SHP77 treated with DMSO at 0.1 percent for 48 hours (cell line): ENCODE measurements at places on chromosomes 4 and X.
A peak's percentile ranks its signal among the peaks of the same experiment; 100 is the strongest.

- no peak for DNase-seq
These were observed 118.0 kb downstream of the IRF2 start for GRCh38 chr4:184356366-184356765.

DNA sequence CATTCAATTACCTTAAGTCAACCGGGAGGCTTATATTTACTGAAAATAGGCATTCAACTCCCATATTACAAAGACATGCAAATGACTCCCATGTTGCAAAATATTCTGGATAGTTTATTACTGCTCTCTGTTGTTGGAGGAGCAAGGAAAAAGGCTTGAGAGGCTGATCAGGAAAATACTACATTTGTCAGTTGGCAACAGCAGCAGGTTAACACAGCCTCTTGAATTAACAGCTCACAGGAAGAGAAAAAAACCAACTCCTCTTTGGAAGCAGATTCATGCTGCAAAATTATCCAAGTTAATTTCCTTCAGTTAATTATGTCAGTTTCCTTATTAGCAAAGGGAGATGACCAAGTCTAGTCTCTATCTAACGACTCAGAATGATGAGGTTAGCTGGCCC, 238.9 kb downstream of the MAML3 start:
- no peak for DNase-seq

GRCh38 chr4:73653695-73654106, 33.5 kb upstream of the RASSF6 start:
- DNase-seq: peak; percentile 76

DNA sequence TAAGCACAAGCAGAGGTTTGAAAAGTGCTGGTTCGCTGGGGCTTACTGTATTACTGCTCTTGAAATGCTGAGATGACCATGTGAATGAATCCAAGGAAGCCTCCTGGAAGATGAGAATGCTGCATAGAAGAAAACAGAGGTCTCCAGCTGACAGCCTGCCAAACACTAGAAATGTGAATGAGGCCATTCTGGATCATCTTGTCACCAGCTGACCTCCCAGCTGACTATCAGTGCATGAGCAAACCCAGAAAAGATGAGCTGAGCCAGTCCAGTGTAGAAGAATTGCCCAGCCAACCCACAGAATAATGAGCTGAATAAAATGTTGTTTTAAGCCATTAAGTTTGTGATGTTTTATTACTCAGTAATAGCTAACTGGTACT, 49.1 kb upstream of the DYNLT3 start:
- no peak for DNase-seq

- no peak for DNase-seq
These were observed 648 bp downstream of the GRK4 start for GRCh38 chr4:2963966-2964471.

GRCh38 chr4:21002286-21002685, 302.0 kb downstream of the PACRGL start:
- DNase-seq: no peak

- DNase-seq: no peak
These were observed 411.9 kb downstream of the TRIML1 start for GRCh38 chr4:188551156-188551555.

DNA sequence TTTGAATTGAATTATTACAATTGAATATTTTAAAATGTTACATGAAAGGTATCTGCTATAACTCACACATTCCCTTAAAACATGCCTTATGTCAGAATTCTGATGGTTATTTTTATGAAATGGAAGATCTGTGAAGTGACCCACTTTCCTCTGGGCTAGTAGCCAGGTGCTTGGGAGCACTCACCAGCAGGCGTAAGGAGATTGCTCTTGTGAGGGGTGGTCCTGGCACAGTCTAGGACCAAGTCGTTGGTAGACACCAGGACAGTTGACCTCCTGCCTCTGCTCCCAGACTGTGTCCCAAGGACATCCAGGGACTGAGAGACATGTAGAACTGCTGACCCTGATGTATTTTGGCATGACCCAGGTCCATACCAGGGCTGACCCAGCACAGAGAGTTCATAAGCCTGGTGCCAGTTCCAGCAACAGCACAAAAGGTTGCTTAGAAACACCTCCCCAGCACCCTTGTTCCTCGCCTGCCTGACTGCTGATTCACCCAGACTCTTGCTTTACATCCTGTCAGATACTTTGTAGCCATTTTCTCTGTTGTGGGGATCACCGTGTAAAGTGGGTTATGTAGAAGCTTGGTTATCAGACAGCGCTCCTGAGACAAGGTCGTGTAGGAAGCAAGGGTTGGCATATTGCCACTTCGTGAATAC, 48.5 kb downstream of the NELFA start:
- DNase-seq: no peak

DNA sequence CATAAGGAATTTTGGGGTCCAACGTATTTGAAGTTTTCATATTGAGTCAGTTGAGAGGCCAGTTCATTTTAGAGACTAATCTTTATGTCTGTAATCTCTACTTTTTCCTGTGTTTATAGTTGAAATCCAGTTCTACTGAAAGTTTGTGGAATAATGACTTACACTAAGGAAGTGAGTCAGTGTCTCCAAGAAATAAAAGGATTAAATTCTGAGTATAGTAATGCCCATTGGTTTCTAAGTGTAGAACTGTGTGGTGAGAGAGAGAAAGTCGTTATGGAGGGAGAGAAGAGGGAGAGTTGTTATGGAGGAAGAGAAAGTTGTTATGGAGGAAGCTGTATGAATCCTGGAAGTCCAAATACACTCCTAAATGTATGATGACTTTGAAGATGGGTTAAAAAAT, 264.6 kb upstream of the HAND2 start:
- DNase-seq: no peak

GRCh38 chr4:15343581-15343980, 84.3 kb upstream of the C1QTNF7 start:
- no peak for DNase-seq

DNA sequence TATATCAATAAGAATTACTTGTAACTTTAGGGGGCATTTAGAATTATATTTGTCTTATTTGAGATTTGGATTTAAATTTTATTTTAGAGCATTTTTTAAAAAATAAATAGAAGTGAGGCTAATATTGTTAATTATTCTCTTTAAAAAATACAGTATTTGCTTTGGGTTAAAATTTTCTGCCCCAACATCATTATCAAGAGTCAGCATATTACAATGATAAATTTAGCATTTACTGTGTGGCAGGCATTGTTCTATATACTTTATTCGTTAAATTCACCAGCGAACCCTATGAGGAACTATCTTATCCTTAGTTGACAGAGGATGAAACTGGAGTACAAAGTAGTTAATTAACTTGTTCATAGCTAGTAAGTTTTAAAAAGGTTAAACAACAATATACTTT, 34.0 kb downstream of the UBE2K start:
- no peak for DNase-seq

- DNase-seq: no peak
These were observed 34.8 kb upstream of the MUC7 start for GRCh38 chr4:70437197-70437596.

GRCh38 chr4:20253283-20253734, 1.6 kb downstream of the SLIT2 start:
- no peak for DNase-seq

- no peak for DNase-seq
These were observed 98.5 kb upstream of the ETNPPL start for GRCh38 chr4:108861334-108861733.

GRCh38 chrX:137363559-137363958, 202.4 kb upstream of the ZIC3 start:
- DNase-seq: no peak

DNA sequence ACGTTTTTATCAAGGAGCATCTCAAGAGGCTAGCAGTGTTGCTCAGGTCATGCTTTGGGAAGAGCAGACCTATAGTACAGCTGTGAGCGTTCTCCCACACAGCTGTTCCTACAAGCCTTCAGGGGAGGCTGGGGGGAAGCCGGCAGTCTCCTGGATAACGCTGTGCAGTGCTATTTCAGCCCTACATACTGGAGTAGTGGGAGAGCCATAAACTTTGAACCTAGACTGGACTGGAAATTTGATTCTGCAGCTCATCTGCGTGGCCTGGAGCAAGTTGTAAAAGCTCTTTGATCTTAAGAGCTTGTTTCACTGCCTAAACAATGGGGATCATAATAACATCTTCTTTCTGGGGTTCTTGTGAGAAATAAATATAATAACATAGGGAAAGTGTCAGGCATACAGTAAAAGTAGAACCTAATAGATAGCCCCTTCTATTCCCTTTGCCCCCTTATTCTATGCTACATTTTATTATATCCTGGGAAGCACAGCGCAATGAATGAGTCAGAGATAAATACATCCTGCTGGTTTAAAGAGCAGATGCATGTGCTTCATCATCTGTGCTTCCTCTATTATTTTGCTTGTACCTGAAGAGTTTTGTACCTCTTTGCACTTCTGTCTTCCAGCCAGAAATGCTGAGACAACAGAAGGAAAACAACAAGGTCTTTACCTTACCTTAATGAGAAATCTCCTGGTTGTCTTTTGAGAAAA, 14.7 kb upstream of the AMBN start:
- no peak for DNase-seq

DNA sequence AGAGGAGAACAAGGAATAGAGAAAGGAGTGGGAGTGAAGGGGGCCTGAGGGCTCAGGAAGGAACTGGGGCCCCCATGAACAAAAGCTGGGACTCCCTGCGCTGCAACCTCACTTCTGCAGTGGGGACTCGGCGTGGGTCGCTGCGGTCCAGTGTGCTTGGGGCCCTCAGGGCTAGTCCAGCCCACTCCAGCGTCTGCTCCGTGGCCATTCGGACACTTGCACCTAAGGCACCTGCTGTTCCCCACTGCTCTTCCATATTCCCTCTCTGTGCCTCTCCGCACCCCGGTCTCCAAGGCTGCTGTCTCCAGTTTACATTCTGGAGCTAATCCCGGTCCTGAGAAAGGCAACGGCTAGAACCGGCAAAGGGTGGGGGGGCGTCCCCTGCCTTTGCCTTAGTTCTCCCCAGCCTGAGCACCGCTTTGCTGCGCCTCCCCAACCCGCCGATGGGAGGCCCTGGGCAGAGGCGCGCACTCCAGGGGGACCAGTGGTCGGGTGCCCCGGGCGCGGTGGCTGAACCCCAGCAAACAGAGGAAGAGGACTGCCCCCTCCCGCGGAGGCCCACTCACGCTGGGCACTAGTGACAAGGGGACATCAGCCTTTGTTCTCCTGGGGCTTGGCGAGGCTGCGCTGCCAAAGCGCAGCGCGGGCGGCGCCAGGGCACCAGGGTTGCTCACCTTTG, 327.7 kb upstream of the F9 start:
- no peak for DNase-seq

- DNase-seq: peak; percentile 13
These were observed 347.5 kb downstream of the NKX6-1 start for GRCh38 chr4:84151574-84151973.

- no peak for DNase-seq
These were observed 326.7 kb downstream of the STK32B start for GRCh38 chr4:5378002-5378401.

GRCh38 chr4:163755013-163755412, 260.5 kb downstream of the TMA16 start:
- DNase-seq: no peak

- no peak for DNase-seq
These were observed 1199.1 kb downstream of the ADGRL3 start for GRCh38 chr4:62399242-62399641.

- no peak for DNase-seq
These were observed 14.5 kb upstream of the CCSER1 start for GRCh38 chr4:90112715-90113114.

- no peak for DNase-seq
These were observed 181.0 kb downstream of the CHRDL1 start for GRCh38 chrX:110614596-110614995.

- no peak for DNase-seq
These were observed 83.0 kb downstream of the HTRA3 start for GRCh38 chr4:8352368-8353157.

GRCh38 chr4:107577743-107578142, 142.3 kb downstream of the PAPSS1 start:
- no peak for DNase-seq

- DNase-seq: no peak
These were observed 130.3 kb upstream of the PDLIM3 start for GRCh38 chr4:185665655-185666054.

DNA sequence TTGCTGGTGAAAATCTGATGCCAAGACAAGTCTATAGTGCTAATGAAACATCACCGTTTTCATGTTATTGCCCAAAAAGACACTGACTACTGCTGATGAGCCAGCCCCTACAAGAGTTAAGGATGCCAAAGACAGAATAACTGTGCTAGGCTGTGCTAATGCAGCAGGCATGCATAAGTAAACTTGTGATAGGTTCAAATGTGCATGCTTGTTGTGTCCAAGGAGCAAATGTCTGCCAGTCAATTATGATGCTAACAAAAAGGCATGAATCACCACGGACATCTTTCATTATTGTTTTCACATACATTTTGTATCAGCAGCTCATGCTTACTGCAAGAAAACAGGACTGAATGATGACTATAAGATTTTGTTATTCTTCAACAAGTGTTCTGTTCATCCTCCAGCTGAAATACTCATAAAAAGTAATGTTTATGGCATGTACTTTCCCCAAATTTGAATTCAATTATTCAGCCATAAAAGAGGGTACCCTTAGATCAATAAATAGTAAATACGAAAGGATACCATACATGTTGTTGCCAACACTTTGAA, 306.9 kb upstream of the ARSJ start:
- no peak for DNase-seq

GRCh38 chrX:153816831-153817690, 13.3 kb downstream of the PDZD4 start:
- no peak for DNase-seq

DNA sequence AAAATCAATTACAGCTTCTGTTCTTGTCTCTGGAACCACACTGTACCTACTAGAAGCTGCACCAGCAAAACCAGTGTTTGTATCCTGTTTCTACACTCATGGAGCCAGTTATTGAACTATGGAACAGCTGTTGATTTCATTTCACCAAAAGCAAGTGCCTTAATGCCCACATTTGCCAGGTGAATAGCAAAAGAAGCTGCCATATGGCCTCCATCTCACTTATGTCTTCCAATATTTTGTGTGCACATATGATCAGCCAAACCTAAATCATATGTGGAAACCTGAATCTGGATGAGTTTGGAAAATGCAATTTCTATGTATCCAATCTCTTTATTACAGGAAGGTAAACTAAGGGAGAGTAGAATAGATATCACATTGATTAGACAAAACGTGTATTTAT, 415.8 kb upstream of the GRID2 start:
- no peak for DNase-seq

- no peak for DNase-seq
These were observed 242.4 kb downstream of the FRAS1 start for GRCh38 chr4:78299565-78299972.

DNA sequence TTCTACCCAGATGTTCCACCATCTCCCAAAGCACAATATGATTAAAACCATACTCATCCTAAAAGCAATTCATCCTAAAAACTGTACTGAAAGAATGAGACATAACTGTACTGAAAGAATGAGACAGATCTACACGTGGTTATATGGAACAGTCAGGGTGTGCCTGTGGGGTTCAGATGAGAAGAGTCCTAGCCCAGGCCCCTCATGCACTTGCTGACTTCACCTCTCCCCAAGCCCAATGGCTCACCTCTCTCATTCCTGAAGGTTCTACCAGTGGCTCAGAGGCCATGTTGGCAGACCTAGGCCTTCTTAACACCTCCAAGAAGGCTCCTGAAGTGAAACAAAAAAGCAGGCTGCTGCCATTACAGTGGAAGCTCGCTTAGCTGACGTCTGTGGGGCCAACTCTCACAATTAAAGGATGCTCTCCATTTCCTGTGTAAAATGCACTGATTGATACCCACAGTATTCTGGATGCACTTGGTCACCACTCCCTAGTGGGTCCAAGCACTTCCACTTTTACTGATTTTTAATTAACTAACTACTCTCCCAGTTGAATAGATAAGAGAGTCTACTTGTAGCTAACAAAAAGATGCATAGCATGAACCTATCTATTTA, 3.8 kb downstream of the PLAC1 start:
- DNase-seq: no peak
